ENCODE measurements at places on chromosomes 2 and 18. TPM values are rescaled to one million over a fixed set of nuclear protein-coding genes. Genes with fewer than 3 reads are reported as not detected.
A peak's percentile ranks its signal among the peaks of the same experiment; 100 is the strongest.

The ZSWIM2 gene
- total RNA-seq: not detected

The EHD3 gene
- total RNA-seq: 18.9 TPM

DNA sequence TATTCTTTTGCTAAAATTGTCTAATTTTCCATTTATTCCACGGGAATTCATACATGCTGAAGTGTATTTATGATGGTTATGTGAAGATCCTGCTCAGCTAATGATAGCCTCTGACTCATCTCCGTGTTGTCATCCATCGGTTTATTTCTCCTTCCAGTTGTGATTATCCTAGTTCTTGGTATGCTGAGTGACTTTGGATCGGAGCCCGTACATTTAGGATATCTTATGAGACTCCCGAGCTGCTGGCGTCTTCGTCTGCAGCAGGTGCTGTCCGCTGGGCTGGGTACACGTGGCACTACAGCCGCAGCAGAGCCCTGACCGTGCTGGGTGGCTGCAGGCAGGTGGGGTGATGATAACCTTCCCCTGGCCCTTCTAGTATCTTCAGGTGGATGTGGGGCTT is 40.1 kb upstream of the GALR1 start:
- DNase-seq: no peak

The PTPRM gene
- total RNA-seq: 18.0 TPM

DNA sequence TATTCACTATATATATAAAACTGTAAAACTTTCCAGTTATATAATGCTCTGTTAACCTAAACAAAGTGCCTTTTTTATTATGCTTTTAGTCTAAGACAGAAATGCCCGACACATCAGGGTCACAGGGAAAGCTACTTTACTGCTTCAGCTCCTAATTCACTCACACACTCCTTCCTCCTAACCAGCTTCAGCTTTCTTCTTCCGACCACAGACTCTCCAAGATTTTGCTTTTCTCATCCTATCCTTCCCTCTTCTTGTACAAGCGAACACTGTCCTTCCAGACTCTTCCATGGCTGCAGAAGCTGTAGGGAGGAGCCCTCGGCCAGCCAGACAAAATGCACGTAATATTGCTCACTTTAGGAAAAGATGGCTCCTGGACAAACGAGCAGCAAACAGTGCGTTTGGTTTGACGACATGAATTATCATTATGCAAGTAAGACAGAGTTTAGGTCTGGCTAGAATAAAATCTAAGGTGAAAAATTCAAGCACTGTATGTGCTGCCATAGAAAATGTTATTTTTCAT is 47.5 kb upstream of the HNRNPA3 start:
- DNase-seq: peak; percentile 3

- DNase-seq: no peak
Measured at GRCh38 chr2:234373060-234373459, 123.8 kb downstream of the ARL4C start.

GRCh38 chr2:197777823-197778407 is 7.2 kb downstream of the BOLL start:
- peak; percentile 69 for DNase-seq

The VWA3B gene
- total RNA-seq: under 0.01 TPM

- DNase-seq: peak; percentile 34
Measured at GRCh38 chr18:58180738-58181353, 136.8 kb downstream of the NEDD4L start.

DNA sequence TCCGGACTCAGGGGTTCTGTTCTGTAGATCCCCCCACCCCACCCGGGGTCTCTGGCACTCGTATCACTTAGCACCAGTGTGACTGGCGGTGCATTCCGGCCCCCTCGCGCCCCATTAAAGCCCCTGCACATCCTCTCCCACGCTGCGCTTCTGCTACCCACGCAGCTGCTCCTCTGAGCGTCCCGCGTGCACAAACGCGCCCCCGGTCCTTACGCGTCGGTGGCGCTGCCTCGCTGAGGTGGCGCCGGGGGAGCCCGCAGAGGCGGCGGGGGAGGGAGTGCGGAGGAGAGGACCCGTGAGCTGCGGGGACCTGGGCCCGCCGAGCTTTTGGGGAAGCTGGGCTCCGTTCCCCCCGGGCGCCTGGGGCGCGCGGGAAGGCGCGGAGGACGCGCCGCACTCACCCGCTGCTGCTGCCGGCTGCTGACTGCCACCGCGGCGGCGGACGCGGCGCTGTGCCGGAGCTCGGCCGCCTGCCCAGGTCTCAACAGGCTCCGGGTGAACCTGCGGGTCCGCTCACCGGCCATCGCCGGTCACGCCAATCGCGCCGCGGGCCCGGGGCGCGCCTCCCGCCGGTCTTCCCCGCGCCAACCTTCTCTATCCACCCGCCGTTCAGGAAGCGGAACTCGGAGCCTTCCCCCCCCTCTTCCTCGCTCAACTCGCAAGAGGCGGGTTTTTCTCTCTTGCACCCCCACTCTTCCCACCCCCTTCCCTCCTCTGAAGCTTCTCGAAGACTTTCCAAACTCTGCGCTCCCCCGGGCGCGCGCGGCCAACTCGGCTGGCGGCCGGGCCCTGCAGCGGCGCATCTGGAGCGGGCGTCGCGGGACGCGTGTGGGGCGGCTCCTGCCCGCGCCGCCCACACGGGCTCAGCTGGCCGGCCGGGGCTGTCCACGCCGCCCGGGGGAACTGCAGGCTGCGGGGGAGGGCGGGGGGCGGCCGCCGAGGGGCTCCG is at the start of gene DOCK10:
TSS of gene DOCK10 (minus strand) at position 618 of the 949 bp plus-strand sequence. CDS start at position 524, 94 bp downstream.
- DNase-seq: peak; percentile 62

- DNase-seq: no peak
Measured at GRCh38 chr2:149661844-149662243, 74.3 kb upstream of the MMADHC start.

The RAPH1 gene
- total RNA-seq: 0.27 TPM

DNA sequence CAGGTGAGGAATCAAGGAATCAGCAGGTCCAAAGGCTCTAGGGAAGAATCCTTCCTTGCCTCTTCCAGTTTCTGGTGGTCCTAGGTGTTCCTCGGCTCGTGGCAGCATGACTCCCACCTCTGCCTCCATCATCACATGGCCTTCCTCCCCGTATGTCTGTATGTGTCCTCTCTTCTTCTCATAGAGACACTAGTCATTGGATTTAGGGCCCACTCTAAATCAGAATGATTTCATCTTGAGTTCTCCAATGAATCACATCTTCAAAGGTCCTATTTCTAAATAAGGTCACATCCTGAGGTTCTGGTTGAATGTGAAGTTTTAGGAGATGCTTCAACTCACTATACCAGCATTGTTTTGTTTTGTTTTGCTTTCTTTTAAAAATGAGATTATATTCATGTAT is 11.1 kb upstream of the AGFG1 start:
- DNase-seq: no peak

The NOTO gene
- total RNA-seq: not detected

DNA sequence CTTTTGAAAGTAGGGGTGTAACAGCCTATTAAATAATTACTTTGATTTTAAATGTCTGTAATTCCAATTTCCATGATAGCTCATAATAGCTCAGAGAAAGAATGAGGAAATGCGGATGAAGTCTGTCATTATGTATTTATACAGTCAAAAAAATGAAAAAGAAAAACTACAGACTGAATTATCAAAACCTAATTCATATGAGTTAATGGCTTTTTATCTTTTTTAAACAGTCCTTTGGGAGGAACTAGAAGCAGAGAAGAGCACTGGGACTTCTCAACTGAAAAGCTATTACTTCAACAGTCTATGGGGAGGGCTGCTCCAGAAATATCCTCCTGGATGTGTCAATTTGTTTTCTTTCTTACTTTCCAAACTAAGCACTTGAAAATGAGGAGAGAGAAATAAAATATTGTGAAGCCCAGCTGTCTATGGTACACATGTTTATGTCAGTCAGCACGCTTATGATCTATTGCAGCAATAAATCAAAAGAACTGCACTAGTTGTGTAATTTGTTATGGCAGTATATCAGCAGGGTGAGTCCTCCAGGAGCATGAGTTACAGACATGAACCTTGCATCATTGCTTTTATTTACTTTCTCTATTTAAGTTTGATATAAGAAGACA is 1550.2 kb downstream of the LRP1B start:
- no peak for DNase-seq

DNA sequence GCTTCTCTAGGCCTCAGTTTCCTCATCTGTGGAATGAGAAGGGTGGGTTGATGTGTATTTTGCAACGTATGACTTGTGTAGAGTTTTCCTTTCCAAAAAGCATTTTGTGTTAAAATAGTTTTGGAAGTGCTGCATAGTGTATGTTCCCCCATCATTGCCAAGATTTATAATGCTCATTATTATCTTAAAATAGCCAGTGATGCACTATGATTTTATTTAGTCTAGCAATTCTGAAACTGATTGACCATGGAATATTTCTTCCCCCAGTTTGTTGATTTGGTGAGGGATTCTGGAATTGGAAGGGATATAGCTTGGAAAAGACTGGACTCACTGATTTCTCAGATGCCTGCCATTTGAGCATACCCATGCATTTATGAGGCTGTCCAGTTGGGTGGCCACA is 130.6 kb downstream of the CCDC85A start:
- DNase-seq: no peak

GRCh38 chr2:45770811-45771210 is 119.3 kb downstream of the PRKCE start:
- no peak for DNase-seq

DNA sequence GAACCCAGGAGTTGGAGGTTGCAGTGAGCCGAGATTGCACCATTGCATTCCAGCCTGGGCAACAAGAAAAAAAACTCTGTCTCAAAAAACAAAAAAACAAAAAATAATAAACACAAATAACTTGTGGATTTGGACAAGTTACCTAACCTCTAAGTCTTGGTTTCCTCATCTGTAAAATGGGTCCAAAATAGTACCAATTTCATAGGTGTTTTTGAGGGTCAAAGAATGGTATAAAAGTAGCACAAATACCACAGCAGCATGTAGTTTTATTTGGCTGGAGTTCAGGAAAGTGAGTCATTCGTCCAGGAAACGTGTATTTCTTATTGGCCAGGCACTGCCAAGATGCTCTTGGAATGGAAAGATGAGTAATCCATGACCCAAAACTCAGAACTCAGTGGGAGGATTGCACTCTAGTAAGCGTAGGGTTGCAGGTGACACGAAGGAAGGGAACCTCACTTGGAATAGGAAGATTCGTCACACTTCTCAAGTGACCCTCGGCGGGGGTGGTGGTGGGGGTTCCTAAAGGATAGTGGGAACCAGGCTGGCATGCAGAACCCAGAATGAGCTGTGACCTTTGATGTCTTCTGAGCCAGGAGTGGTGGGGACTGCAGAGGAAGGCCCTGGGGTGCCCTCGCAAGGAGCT is 24.4 kb downstream of the GRHL1 start:
- DNase-seq: no peak

The ALK gene
- under 0.01 TPM for total RNA-seq

DNA sequence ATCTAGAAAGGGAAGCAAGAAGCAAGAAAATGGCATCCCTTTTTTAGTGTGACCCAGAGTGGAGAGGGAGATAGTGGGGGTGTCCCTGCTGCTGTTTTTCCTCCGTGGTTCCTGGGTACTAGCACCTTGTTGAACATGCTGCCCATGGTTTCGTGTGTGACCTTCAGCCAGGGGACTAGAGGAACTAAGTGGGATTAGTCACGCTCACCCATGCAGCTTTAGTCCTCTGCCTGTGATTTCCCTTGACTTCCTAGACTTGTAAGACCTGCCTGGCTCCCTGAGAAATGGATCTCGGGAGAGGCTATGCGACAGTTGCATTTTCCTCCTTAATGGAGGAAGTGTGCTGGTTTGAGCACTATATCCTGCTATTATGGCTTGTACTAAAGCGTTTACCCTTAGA is 471.4 kb downstream of the DCDC2C start:
- DNase-seq: no peak

DNA sequence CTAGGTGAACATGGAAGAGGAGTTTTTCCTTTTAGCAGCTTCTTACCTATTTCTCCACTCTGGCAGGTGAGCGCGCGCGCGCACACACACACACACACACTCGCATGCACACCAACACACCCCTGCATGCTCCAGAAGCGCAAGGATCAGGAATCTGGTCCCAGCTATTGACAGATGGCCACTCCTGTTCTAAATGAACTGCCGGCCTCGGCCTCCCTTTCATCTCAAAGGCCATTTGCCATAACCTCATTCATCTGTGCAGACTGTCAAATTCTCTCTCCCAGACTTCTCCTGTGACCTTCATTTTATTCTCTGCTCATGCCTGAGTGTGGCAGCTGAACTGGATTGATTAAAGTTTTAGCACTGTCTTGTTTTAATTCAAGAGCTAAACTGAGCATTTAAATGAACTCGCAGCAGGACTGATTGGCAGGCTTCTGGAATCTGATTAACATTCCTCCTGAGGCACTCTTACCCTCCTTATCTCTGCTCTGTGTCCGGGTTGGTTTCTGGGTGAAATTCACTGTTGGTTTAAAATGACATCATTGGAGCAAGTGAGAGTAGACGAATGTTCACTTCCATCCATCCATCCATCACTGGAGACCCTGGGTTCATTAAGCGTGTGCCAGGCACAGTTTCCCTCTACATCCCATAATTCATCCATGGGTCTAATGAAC is 58.8 kb downstream of the FECH start:
- DNase-seq: no peak

- no peak for DNase-seq
Measured at GRCh38 chr2:198232281-198232680, 427.9 kb downstream of the PLCL1 start.

The DES gene
- not detected for total RNA-seq

The MFSD2B gene
- total RNA-seq: 4.8 TPM

The KCNF1 gene
- total RNA-seq: under 0.01 TPM
